ENCODE measurements at places on chromosomes 1 and 21. TPM values are rescaled to one million over a fixed set of nuclear protein-coding genes. Genes with fewer than 3 reads are reported as not detected.

DNA sequence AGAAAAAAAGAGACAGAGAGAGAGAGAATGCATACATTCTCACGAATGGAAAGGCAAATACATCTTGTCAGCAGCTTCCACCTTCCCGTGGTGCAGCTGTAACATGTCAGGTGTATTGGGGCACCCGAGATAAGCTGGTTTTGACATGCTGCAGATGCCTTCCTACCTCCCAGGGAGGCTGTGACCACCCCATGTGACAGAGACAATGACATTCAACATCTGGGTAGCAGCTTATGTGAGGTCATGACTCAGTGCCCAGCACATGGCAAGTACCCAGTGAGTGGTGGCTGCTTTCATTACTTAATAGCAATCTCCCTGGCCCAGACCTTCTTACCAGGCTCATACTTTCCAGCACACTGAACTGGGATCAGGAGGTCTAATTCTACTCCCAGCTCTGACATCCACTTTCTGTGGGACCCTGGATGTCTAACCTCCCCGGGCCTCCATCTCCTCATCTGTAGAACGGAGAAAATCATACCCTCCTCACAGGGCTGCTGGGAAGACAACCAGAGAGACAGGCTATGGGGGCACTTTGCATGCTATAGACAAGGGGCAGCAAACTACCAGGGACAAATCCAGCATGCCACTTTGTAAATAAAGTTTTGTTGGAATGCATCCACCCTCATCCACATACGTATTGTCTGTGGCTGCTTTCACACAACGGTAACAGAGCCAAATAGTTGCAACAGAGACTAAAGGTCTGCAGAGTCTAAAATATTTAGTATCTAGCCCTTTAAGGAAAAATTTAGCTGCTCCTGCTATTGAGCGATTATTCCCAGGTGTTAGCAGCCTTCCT is 38.5 kb upstream of the ZBTB40 start:
- no peak for ATAC-seq

Gene A3GALT2
- total RNA-seq = not detected

DNA sequence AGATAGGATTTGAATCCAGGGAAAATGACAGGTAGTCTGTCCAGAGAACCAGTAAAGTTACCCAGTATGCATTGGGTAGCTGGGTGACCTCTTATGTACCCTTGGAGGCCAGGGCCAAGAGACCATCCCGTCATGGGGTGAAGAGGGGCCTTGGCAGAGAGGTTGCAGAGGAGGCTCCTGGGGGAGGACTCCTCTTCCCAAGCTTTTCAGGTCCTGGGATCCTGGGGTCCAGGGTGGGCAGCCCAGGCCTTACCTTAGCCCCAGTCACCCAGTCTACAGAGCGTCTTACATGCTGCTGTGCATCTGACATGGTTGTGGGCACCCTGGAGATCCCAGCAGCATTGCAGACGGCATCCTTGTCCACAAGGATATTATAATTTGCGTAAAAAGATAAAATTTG is 14.0 kb downstream of the PMF1 start:
- ATAC-seq = no peak

GRCh38 chr1:22780696-22781095 is 70.1 kb downstream of the EPHB2 start:
- no peak for ATAC-seq

GRCh38 chr1:104132382-104132973 is 382.8 kb downstream of the AMY1C start:
- peak; percentile 84 for ATAC-seq

DNA sequence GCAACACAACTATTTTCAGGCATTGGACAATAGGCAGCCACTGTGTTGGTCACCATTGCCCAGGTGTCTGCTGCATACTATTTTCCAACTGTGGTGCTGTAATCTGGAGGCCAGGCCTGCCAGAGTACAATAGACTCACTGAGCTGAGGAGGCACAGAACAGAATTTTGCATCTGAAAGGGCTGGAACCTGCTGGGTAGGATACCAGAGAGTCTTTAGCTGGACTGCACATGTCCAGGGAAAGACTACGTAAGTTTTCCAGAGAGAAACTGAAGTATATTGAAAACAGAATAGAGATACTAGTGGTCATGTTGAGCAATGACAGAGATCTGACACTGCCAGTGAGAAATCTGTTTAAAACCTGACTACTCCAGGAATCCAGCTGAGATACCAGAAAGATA is 200.8 kb downstream of the RASAL2 start:
- ATAC-seq = peak; percentile 73

DNA sequence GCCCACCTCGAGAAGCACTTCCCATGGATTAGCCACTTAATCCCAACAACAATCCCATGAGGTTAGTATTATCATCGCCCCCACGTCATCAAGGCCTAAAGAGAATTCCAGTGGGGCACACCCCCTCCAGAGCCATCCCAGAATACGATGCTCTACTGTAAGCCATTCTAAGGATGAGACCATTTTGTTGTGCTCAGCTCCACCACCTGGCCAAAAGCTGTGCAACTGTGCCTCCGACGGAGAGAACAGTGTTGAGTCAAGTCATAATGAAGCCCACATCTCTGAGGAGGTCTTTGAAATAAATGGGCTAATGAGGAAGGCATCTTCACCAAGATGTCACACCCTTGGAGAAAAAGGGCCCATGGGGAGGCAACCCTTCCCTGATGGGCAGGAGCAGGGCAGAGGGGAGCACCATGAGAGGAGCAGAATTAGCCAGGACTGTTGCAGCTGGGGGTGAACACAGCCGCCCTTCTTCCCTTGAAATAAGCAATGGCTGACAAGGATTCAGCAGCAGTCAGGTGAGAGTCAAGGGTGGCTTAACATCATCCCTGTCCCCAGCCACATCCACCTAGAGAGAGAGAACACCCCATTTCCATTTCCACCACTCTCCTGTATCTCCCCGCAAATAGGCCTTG is 14.6 kb downstream of the SYF2 start:
- no peak for ATAC-seq

DNA sequence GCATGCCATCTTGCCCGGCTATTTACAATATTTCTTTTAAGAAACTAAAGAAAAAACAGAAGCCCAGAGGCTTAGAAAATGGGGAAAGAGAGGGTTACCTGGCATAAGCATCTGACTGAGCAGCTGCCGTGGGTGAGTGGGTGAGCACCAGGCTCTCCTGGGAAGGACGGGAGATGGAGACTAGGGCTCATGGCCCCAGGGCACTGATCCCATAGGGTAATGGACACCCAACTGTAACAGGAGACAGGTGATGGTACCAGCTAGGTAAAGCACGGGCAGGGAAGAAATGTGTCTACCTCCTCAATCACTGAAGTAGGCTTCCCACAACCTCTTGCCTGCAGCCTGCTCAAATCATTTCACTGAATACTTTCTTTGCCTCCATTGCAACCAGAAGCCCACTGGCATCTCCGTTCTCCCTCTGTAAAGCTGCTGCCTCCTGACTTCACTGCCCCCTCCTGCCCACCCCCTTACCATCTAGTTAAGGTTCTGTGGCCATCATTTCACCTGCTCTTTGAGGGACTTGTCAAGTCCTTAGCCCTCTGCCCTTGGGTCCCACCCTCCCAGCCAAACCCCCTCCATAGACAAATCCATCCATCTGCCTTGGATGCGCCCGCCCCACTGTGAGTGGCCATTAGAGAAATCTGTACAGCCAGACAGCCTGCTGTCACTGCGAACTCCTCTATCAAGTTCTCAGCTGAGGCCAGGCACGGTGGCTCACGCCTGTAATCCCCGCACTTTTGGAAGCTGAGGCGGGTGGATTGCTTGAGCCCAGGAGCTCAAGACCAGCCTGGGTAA is 6.2 kb downstream of the TMEM125 start:
- ATAC-seq = no peak

- no peak for ATAC-seq
Observed at GRCh38 chr1:97508653-97509218, 412.1 kb downstream of the DPYD start.

Gene DPYD
- total RNA-seq = 14.5 TPM

Gene PBX1
- 221 TPM for total RNA-seq

DNA sequence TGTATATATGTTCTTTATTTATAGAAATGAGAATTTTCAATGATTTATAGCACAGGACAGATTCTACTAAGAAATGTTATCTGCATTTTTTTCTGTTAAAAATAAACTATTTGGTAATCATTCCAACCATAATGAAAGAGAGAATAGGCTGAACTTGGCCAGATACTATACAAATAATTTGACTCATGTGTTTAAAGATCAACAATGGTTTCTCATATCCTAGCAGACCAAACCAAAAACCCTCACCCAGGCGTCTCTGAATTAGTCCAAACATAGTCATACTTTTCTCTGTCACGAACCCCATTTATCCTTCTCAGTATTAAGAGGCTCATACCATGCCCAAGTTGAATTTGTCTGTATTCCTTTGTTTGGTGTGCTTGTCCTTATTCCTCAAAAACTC is 40.3 kb downstream of the RPE65 start:
- no peak for ATAC-seq

GRCh38 chr1:188170411-188170810 is 1341.7 kb downstream of the PLA2G4A start:
- ATAC-seq = no peak

Gene HSPG2
- total RNA-seq = 14.9 TPM

- ATAC-seq = no peak
Observed at GRCh38 chr1:225754940-225755641, 22.5 kb upstream of the SRP9 start.

Gene ANGPTL3
- total RNA-seq = 4.4 TPM

- ATAC-seq = no peak
Observed at GRCh38 chr1:36919491-36920145, 114.7 kb downstream of the GRIK3 start.

Gene PMVK
- 19.3 TPM for total RNA-seq

DNA sequence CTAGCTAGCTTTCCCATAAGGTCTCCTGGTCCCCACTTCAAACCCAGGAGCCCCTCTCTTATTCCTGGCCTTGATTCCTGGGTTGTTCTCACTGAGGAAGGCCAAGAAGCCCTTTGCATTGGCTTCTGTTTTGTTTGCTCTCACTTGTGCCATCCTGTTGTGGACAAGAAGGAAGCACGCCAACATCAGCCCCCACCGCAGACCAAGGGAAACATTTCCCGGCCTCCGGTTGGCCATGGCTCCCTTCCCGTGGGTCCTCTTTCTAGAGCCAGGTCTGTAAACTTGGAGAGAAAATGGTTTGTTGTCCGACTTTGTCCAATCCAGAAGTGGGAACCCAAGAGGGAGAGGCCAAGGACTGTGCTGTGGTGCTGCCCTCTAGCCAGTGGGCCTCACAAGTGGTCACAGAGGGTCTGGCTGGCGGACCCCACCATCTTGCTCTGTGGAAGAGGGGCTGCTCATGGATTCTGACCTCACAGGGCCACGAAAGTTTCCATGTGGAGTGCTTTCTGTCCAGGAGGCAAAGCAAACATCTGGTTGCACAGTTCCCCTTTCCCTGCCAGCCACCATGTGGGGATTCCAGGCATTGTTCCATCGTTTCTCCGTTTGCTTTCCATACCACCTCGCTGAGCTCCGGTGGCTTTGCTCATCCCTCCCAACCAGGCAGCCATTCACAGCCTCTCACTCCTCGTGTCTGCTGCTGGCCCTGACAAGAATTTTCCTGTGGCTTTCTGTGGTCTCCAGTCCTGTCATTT is 18.9 kb upstream of the TENT5C start:
- no peak for ATAC-seq

GRCh38 chr1:2968471-2968881 is 52.8 kb upstream of the ACTRT2 start:
- ATAC-seq = no peak

DNA sequence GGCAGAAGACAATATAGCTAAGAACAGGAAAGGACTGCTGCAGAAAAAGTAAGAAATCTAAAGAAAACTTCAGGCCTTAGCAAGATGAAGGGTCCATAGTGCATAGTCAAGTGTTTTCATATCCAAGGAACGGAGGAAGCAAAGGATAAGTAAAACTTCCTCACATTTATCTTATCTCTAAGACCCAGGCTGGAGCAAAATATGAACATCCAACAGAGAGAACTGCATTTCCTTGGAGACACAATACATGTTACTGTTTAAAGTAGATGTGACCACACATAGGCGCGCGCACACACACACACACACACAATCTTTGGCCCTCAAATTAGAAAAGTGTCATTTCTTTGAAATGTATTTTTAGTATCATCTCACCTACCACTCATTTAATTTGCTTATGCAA is 66.7 kb downstream of the TTLL7 start:
- ATAC-seq = no peak

Gene LIN28A
- total RNA-seq = 5.4 TPM

DNA sequence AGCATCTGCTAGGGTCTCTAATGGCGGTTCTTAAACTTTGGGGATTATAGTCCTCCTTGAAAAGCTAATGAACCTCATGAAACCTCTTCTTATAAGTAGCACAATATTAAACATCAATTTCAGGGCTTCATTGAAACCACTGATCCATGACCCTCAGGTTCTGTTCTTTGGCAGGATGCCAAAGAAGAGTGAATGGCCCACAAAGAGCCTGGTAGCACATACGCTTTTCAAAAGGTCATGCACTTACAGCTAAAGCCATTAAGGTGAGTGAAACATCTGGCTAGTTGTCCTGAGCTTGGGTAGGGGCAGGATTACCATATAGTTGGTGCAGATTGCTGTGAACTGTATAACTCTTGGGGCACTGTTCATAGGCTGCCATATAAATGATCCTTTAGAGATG is 42.3 kb downstream of the MDM4 start:
- no peak for ATAC-seq

DNA sequence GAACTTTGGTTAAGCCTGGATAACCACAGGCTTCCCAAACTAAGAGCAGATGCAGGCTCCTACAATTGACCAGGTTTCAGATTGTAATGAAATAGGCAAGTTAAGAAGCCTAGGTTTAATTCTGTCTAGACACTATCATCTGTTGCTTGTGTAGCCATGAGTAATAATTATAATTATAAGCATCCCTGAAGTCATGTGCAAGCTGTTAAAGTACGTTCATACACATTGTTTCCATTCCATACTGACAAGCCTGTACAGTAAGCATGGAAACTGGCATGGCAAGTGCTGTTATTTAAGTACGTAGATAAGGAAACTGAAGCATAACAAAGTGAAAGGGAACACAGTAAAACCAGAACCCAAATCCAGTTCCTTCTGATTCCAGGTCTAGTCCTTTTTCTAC is 557.2 kb upstream of the BEND5 start:
- ATAC-seq = no peak

Gene OR2G2
- total RNA-seq = 1.5 TPM

Gene CFAP45
- 2.0 TPM for total RNA-seq

Gene SPRR2G
- total RNA-seq = not detected

Gene TMCO1
- 103 TPM for total RNA-seq

Gene UTP11
- 82.4 TPM for total RNA-seq

Gene CNKSR1
- 5.2 TPM for total RNA-seq

DNA sequence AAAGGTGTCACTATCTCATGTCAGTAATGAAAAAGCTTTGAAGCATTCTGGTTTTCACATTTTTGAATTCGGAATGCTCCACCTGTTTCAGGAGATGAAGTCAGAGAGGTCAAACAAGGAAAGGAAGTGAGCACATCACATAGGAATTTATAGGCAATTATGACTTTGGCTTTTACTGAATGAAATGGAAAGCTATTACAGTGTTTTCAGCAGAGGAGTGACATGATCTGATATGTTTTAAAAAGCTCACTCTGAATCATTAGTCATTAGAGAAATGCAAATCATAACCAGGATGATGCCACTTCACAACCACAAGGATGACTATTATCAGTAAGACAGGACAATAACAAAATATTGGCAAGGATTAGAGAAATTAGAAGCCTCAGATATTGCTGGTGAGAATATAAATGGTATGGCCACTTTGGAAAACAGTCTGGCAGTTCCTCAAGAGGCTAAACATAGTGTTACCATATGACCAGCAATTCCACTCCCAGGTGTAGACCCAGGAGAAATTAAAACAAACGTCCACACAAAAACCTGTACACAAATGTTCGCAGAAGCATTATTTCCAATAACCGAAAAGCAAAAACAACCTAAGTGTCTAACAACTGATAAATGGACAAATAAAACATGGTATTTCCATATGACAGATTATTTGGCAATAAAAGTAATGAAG is 7.5 kb downstream of the TAF1A start:
- peak; percentile 61 for ATAC-seq

Gene OSCP1
- 30.6 TPM for total RNA-seq
